ENCODE measurements at places on chromosomes 12 and 14.

DNA sequence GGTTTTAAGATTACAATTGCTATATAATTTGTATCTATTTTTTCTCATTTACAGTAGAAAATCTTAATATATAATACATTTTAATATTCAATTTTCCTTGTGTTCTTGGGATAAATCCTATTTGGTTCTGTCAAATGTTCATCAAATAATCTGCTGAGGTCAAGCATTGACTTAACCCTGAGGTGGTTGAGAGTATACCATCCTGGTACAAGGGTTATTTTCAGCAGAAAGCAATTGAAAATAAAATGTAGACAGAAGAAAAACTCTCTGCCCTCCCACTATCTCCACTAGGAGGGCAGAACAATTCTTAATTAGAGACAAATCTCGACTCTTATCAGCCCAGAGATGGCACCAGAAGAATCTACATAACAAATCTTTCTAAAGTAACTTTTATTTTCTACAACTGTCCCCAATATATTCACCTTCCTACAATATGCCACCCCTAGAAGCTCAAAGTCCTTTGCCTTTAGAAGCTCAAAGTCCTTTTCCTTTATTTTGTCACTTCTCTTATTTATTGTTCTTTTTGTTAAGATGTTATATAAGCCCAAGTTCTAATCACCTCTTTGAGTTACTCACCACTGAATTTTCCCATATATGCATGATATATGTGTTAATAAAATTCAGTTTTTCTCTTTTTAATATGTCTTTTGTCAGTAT is 57.9 kb upstream of the ERGIC2 start:
- DNase-seq: no peak

GRCh38 chr14:45728434-45729225 is 475.6 kb upstream of the MIS18BP1 start:
- no peak for DNase-seq

DNA sequence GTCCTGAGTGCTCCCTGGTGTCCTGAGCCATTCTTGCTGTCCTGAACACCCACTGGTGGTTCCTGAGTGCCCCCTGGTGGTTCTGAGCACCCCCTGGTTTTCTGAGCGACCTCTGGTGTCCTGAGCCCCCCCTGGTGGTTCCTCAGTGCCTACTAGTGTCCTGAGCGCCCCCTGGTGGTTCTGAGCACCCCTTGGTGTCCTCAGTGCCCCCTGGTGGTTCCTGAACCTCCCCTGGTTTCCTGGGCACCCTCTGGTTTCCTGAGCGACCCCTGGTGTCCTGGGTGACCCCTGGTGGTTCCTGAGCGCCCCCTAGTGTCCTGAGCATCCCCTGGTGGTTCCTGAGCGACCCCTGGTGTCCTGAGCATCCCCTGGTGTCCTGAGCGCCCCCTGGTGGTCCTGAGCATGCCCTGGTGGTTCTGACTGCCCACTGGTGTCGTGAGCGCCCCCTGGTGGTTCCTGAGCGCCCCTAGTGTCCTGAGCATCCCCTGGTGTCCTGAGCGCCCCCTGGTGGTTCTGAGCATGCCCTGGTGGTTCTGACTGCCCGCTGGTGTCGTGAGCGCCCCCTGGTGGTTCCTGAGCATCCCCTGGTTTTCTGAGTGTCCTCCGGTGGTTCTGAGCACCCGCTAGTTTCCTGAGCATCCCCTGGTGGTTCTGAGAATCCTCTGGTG is 473.1 kb downstream of the TMEM121 start:
- peak; percentile 24 for DNase-seq

DNA sequence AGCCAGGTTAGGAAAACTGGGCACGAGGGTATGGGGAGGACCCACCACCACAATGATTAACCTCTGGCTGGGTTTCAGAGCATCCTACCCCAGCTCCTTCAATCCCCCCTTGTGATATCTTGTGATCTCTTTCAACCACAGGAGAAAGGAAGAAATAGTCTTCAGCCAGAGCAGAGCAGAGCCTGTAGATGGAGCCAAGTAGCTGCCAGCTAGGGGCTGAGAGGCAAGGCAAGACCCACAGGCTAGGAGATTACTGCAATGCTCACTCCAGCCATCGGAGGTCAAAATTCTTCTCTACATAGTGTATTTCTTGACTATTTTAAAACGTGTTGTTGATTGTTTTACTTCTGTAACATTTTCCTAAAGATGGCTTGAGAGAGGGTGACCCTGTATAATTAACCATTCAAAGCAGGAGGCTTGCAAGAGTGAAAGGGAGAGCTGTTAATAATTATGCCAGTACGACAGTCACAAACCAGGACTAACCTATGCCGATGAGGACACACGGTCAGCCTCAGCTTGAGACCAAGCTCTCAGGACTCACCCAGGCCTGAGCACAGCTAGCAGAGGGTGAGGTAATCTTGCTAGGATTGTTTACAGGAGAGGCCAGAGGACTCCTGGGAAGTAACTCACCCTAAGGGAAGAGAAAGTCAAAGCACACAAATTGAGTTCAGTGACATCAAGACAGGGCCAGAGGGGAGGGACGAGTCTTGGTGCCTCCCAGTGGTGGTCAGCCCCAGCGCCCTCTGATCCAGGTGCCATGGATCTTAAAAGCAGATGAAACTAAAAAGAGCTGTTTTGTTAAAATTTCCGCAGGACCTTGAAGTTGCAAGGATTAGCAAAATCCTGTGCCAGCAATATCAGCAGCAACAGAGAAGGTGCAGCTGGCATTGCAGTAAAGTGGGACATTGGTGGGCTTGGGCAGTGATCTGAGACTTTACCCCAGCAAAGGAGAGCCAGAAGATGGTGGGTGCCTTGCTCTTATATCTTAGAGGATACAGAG is 29.8 kb upstream of the CDKN3 start:
- DNase-seq: peak; percentile 49

DNA sequence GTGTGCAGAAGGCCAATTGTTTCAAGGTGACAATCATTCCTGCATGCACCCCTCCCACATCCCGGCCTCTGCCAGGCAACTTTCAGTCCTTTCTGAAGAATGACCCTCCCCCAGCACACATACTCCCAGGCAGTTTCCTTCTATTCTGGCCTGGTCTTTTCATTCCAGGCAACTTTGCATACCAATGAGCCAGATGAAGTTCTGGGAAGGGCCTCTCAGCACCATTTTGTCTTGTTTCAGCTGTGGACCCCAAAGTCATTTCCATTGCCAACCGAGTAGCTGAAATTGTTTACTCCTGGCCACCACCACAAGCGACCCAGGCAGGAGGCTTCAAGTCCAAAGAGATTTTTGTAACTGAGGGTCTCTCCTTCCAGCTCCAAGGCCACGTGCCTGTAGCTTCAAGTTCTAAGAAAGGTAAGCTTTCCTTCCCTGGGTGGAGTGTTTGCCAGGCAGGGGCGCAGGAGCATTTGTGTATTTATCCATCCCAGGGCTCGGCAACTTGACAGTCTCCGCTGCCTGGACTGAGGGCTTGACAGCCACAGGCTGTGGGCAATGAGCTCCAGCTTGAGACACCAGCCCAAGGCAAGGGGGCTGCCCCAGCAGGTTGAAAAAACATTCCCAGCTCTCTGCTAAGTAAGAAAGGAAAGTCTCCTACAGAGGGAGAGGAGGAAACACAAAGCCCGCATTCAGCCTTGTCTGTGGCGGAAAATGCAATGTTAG is 16.4 kb downstream of the BCL2L14 start:
- DNase-seq: no peak

- DNase-seq: no peak
These were observed 237.3 kb downstream of the NPAS3 start for GRCh38 chr14:33175951-33176350.

GRCh38 chr14:76193696-76194095 is 42.0 kb downstream of the GPATCH2L start:
- no peak for DNase-seq

DNA sequence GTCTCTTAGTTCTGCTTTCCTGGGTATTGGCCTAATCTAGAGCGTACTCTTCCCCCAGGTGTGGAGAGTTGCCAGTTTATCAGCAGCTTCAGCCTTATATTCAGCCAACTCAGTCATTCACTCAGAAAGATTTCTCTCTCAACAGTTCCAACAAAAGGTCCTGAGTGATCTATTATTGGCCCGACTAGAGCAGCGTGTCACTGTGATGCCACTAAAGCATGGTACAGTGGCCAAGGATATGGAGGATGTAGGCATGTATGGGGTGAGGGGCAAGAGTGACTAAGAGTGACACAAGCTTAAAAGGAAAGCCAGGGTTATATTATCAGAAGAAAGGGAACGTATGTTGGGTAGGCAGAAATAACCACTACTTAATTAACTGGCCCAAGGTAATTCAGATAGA is 4.8 kb downstream of the NOPCHAP1 start:
- DNase-seq: no peak

DNA sequence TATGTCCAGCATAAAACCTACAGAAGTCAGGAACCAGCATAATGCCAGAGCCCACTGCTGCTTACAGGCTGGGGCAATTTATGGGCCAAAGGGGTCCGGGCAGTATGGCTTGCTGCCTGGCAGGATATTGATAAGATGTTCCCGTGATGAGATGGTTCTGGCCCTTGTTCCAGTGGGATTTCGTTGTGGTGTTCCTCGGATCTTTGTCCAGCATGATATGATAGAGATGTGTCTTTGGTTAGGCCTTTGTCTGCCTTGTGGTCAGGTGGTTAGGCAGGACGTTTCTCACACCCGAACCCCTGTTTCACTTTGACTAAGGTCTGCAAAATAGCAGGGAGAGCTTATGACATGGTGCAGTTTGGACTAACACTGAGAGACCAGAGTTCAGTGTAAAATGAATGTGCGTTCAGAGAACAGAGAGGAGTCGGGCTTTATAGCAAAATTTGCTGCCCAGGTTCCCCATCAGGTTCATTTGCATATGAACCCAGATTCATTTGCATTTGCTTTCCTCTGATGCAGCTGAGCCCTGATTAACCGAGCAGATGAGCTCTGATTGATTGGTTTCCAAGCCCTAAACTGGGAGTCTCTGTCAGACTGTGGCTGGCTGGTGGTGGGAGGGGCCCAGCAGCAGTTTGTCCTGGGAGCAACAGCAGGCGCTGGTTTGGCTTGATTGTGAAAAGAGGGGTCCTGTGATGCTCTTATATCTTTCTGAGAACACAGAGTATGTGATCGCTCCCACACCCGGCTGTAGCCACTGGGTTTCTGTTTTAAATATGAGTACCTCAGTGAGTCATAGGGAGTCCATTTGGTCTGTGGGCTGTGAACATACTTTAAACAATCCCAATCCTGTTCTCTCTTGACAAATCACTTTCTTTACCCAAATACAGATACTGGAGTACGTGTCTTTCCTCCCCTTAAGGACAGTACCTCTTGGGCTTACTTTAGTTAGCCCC is 156.3 kb upstream of the PZP start:
- no peak for DNase-seq

- no peak for DNase-seq
These were observed 90.1 kb downstream of the NUAK1 start for GRCh38 chr12:106048676-106049075.

GRCh38 chr12:48782457-48783395 is 6.2 kb downstream of the ADCY6 start:
- DNase-seq: no peak

GRCh38 chr14:20503898-20504297 is 1.4 kb upstream of the RNASE10 start:
- no peak for DNase-seq

DNA sequence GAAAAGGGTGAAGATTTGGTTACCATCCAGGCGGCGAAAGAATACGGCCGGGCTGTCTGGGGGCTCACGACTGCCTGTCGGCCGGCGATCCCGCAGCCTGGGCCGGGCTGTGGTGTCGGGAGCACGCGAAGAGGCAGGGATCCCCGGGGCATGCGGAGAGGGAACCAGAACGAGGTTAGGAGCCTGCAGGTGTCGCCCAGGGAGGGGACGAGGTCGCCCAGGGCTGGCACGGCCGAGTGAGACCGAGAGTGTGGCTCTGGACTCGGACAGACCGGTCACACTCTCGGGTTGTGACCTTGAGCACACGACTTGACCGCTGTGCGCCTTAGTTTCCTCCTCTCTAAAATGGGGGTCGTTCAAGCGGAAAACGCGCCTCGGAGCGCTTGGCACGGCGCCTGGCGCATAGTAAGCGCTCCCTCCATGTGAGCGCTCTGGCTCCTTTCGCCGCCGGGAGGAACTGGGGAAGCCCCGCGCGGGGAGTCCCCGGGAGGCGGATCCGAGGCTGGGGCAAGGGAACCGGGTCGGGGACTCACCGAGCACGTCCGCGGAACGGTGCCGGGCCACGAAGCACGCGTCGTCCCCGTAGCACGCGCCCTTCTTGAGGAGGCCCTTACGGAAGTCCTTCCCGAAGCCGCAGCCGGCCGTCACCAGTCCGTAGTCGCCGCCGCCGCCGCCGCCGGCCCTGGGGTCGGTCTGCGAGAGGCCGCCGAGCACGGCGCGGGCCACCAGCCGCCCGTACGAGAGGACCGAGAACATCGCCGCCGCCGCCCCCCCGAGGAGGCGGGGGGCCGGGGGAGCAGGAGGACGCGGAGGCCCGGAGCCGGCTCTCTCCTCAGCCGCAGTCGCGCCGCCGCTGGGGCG is 612 bp downstream of the PPTC7 start:
- no peak for DNase-seq

DNA sequence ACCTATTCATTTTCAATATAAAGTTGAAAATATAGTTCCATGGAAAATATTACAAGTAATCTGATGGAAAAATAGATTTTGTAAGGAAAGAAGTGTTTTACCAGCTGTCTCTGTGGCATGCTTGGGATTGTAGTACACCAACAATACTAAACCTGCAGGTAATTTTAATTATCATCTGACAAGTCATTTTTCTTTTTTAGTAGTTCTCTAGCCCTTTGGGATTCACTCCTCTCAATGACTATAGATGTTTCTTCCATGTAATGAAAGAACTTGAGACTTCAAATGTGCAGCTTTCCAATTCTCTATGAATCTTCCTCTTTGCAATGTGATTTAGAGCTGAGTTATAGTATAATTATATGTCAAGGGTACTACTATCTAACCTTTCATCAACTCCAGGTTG is 14.7 kb upstream of the LIN7A start:
- DNase-seq: no peak

- DNase-seq: no peak
These were observed 69.7 kb downstream of the MGAT4C start for GRCh38 chr12:86186449-86186848.

DNA sequence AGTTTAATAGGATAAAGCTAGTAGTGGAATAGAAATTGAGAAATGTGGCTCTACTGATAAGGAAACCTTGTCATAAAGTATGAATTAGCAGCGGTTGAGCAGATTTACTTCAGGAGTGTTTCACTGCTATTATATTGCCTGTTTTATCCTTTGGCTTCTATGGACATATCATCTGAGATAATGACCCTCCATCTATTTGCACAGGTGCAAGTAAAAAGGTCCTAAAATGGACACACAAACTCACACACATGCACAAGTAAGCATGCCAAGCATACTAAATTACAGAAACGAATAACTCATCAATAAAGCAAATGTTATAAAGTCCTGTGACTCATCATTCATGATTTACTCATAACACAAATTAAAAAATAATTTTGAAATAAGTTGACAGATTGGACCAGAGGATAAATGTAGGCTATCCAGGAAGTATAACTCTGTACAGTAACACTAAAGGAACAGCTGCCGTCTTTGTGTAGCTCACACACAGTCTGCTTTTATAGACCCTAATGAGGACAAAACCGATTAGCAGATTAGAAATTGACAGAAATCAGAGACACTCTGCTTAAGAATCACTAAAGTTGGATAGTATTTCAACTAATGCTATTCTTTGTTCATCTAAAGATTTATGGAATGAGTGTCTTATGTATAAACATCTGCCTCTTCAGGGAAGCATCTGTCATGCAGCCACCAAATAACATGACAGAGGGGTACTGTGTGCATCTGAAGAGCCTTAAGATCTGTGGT is 73.9 kb downstream of the SYT1 start:
- no peak for DNase-seq

GRCh38 chr12:111426344-111427185 is 20.8 kb downstream of the SH2B3 start:
- no peak for DNase-seq

GRCh38 chr12:67721248-67721647 is 72.7 kb downstream of the DYRK2 start:
- no peak for DNase-seq

GRCh38 chr12:115295886-115296285 is 611.9 kb upstream of the TBX3 start:
- no peak for DNase-seq

Measured in HCT116 (cell line).